HCT116 (cell line): ENCODE measurements at places on chromosomes 1 and 21. TPM values are rescaled to one million over a fixed set of nuclear protein-coding genes. Genes with fewer than 3 reads are reported as not detected.

DNA sequence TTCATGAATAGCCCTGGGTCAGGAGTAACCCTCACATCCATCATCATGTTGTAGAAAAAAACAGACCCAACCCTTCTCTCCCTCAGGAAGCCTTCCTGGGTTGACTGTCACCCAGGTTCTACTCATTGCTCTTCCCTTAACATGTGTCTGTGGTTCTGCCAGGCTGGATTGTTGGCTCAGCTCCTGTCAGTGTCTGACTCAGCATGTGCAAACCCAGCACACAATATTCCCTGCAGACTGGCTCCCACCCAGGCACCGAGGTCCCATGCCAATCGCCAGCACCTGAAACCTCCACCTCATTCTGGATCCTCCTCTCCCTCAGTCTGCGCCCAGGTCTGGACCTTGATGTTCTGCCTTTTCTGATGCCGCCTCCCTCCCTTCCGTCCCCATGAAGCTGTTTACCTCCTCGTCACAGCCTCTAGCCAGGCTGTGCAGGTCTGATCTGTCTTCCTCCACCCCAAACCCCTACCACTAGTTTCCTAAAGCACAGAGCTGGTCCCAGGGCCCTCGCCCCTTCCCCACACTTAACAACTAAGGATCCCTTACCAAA is 4.3 kb upstream of the S100A8 start:
- DNase-seq, result no peak

DNA sequence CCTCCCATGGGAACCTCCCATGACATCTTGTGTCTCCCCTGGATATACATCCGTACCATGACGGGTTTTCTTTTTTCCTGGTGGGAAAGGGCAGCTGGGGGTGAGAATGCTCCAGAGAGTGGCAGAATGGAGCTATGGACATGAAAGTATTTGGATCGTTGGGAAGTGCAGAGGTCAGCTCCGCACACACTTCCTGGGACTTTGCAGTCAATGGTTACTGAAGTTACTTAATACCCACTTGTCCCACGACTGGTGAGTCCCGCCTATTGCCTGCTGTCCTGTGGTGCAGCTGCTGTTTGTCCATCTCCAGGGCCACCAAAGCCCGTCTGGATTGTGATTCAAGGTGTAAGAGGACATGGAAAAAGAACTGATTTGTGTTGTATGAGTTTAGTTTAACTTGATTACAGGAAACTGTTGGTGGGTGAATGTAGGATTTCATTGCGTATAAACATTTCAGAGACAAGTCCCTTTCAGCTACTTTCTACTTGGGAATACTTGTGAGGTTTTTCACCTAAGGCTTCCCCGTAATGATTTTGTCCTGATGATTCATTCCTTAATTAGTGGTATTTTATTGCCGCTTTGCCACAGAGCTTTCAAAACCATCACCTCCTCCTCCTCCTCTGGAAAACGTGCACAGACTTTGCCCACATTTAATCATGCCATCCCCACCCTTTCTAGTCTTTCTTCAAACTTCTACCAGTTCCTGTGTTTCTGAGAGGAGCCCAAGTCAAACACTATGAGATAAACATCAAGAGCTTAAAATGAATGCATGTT is 308.8 kb downstream of the KIF26B start:
- no peak for DNase-seq

DNA sequence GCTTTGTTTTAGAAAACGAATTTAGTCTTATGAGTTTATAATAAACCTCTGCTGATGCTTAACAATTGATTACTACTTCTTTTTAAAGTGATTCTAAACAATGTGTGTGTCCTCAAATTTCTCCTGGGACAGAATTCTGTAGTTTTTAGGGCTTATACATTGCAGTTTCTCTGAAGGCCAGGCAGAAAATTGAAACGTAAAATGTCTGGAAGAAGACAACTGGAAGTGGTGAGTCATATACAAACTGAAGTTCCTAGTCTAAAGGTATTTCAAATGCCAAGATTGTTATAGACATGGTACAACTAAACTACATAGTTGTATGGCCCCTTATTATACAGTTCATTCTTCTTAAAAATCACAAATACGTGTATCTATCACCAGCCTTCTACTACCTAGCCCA is 30.5 kb upstream of the RC3H1 start:
- no peak for DNase-seq

Gene IRF6
- 35.2 TPM for total RNA-seq

Gene C2CD4D
- 0.17 TPM for total RNA-seq
